ENCODE measurements at places on chromosomes 3 and 15.

GRCh38 chr3:141921316-141921715 lies 44.9 kb downstream of the ATP1B3 start:
- DNase-seq, result no peak

- DNase-seq, result no peak
Observed at GRCh38 chr3:14959359-14959943, 12.1 kb downstream of the NR2C2 start.

- no peak for DNase-seq
Observed at GRCh38 chr3:147514366-147515160, 105.4 kb downstream of the ZIC1 start.

GRCh38 chr15:92197746-92198145 lies 195.9 kb upstream of the ST8SIA2 start:
- no peak for DNase-seq

GRCh38 chr3:56318891-56319290 lies 149.4 kb downstream of the ERC2 start:
- no peak for DNase-seq

- no peak for DNase-seq
Observed at GRCh38 chr15:73196113-73196512, 143.8 kb downstream of the NEO1 start.

- DNase-seq, result no peak
Observed at GRCh38 chr3:52089691-52090090, 33.3 kb upstream of the DUSP7 start.

DNA sequence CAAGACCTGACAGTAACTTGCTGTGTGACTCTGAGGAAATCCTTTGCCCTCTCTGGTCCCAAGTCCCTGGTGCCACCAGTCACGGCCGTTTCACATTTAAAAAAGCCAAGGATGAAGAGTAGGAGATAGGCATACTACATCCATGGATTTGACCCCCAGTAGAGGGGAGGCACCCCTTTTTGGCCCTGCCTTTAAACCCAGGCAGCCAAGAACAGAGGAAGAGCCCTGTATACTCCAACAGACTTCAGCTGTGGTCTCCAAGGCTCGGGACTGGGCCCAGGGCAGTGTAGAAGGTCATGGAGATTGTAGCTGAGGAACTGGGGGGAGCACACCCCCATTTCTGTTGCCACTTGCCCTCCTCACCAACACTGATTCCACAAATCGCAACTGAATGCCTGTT lies 3.7 kb downstream of the CAV3 start:
- no peak for DNase-seq

DNA sequence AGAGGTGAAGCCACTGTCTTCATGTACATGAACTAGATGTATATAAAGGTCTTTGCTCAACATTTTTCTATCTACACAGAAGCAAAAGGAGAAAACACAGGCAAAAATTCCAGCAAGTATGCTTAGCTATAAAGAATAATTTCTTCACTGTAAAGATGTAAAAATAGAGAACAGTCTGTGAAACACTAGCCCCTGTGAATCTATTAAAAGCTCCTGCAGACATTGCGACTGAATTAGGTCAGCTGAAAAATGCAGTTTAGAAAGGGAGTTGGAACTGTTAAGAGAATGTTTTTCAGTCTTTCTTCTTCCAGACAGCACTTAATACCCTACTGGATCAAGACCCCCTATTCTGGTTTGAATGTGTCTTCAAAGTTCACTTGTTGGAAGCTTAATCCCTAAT lies 291.5 kb downstream of the KBTBD8 start:
- DNase-seq, result no peak

DNA sequence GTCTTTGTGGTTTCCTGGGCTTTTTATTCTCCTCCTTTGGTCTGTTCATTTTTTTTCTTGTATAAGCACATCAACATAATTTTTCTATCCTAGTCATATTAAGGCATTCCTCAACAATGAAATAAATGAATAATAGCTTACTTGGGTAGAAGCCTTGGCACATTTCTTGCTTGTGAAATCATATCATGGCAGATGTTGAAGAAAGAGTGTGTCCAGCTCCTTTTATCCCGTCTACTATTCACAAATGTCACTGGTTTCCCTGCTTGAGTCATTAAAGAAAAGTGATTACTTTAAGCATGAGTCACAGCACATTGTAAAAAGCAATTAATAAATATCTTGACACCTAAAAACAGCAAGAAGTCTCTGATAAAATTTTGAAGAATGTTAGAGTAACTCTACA lies 42.1 kb downstream of the MINAR1 start:
- no peak for DNase-seq

GRCh38 chr3:5520237-5520636 lies 332.7 kb downstream of the EDEM1 start:
- DNase-seq, result no peak

- no peak for DNase-seq
Observed at GRCh38 chr3:12395349-12396012, 88.8 kb upstream of the TSEN2 start.

GRCh38 chr15:24899795-24900194 lies 55.0 kb upstream of the SNRPN start:
- DNase-seq, result no peak

DNA sequence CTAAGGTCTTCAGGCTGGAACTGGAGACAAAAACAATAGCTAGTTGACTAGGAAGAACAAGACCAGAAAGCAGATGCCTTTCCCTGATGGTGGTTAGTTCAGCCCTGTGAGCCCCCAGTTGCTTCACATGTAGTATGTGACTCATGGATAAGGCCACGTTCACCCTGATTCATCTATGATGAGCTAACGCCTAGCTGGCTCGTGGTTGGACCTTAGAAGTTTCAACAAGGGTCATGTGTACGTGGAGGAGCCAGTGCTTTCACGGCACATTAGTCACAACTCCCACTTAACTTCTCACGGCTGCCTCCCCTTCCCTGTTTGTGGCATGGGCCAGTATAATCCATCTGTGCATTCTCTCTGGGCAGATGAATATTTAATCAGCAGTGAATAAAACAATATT lies 20.6 kb downstream of the COL8A1 start:
- no peak for DNase-seq

DNA sequence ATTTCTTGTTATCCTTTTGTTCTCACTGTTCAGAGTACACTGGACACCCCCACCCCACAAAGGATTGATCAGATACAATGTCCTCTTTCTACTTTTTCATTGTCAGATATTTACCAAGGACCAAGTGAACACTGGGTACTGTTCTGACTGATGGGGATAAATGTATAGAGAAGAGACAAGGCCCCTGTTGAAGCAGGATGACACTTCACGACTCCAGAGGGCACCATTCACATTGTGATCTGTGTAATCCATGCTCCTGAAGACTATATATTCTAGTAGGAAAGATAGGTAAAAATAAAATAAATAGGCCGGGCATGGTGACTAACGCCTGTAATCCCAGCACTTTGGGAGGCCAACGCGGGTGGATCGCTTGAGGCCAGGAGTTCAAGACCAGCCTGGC lies 7.2 kb upstream of the CRYGS start:
- no peak for DNase-seq

GRCh38 chr3:64548200-64548889 lies 139.5 kb downstream of the ADAMTS9 start:
- DNase-seq, result no peak

DNA sequence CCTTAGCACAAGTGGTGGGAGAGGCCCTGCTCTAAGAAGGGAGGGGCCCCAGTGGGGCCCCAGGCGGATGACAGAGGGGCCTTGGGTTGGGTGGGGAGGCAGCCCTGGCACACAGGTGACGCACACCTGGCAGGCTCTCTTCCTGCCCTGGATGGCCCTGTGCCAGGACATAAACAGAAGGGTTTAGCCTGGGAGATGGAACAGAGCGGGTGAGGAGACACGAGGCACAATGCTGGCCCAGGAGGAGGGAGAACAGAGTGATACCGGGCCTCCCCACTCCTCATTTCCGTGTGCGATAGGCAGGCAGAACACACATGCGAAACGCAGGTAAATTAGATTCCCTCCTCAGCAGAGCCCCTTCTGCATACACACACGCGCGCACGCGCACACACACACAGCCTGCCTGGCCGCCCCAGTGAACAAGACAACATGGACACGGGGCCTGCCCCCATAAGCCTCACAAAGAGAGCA lies 39.8 kb downstream of the IDH2 start:
- DNase-seq, result no peak

- DNase-seq, result no peak
Observed at GRCh38 chr3:31629054-31629453, 96.3 kb downstream of the STT3B start.

DNA sequence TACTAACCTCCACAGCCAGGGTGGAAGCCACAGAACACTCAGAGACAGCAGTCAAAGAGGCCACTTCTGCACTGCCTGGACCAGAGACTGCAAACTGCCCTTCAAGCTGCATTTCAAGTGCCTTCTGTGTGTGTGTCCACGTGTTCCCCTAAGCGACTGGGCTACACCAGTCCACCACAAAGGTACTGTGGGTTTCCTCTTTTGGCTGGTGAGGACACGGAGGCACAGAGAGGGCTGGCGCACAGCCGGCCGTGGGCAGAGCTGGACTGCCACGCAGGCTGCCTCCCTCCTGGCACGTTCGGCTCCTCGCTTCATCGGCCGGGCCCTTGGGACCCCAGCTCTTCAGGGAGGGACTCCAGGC lies 60.9 kb downstream of the MGLL start:
- DNase-seq, result no peak

- DNase-seq, result no peak
Observed at GRCh38 chr3:26963361-26963743, 340.8 kb downstream of the LRRC3B start.

DNA sequence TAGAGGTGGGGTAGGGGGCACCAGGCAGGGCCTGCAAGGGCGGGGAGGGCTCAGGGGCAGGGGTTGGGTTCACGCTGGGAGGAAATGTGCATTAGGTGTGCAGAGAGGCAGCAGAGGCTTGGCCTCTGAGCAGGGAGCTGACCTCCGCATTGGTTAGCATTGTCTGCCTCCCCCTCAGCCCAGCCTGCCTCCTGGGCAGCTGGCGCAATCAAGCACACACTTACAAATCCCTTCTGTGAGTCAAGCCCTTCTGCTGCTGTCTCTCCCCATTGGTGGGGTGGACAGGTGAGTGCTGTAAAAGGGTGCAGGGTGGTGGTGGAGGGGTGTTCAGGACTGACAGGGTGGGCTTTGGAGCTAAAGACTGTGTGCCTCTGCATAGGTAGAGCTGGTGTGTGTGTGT lies 9.3 kb downstream of the LOXL1 start:
- DNase-seq, result no peak

DNA sequence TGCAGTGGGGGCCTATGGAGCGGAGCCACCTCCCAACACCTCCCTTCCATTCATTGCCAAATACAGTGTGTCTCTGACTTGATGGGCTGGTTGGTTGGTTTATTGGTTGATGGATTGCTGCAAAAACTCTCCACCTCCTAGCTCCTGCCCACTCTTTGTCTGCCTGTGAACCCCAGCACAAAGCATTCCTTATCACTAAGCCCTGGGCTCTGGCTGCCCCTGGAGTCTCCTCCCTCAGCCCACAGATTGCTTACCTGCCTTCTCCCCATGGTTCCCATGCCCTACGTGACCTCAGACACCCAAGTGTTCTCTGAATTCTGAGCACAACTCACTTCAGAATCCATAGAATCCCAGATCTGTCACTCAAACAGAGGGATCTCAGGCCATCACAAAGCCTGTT lies 139.1 kb upstream of the TPM1 start:
- no peak for DNase-seq

- DNase-seq, result no peak
Observed at GRCh38 chr3:133996996-133997395, 32.7 kb downstream of the SLCO2A1 start.
